Brain (organoid and tissue), 16 donors: ENCODE measurements at places on chromosomes 1 and 21.

DNA sequence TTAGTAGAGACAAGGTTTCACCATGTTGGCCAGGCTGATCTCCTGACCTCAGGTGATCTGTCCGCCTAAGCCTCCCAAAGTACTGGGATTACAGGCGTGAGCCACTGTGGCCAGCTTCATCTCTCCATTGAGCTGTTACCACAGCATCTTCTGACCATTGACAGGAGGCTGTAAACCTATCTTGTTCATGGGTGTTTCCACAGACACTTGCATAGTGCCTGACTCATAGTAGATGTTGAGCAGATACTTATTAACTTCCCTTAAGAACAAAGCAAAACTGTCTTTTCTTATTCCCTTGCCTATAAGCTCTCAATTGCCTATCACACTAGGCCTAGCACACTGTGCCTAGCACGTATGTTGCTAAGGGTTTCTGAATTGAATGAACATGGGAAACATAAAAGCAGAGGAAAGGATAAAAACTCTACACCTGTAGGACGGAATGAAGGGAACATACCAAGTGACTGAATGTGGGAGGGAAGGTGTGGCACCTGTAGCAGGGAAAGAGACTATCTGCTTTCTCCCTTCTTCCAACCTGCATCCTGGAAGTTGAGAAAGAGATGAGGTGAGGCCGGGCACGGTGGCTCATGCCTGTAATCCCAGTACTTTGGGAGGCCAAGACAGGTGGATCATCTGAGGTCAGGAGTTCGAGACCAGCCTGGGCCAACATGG, 1.2 kb upstream of the C1orf54 start:
- no peak for DNase-seq

DNA sequence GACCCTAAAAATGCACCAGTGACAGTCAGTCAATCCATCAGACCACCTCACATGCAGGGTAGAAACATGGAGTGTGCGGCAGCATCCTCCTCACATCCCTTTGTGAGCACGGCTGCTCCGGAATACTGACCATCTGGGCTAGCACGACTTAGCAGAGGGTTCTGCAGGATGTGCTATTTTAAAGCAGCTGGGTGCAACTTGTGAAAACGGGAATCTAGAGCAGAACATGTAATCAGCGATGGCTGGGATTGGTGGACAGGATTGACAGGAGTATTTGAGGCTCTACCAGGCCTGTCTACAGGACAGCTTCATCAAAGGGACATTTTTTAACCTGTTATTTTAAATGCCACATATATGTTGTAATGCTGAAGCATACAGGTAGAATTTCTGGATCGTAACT, 16.8 kb upstream of the PLEKHM2 start:
- DNase-seq, result peak; percentile 81

GRCh38 chr1:207923121-207923520, 12.2 kb upstream of the CD34 start:
- DNase-seq, result no peak

DNA sequence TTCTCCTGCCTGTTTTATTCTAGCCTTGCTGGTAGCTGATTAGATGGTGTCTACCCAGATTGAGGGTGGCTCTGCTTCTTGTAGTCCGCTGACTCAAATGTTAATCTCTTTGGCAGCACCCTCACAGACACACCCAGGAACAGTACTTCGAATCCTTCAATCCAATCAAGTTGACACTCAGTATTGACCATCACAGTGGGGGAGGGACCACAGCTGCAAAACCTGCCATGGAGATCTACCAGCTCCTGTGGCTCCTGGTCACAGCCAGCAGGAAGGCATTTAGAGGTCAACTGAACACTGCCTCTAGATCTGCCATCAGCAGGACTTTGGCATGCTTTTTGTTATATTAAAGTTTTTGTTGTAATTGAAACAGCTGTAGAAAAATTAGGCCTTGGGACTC, 146.9 kb downstream of the RWDD3 start:
- no peak for DNase-seq

GRCh38 chr21:28133116-28133515, 859.6 kb downstream of the LTN1 start:
- no peak for DNase-seq

DNA sequence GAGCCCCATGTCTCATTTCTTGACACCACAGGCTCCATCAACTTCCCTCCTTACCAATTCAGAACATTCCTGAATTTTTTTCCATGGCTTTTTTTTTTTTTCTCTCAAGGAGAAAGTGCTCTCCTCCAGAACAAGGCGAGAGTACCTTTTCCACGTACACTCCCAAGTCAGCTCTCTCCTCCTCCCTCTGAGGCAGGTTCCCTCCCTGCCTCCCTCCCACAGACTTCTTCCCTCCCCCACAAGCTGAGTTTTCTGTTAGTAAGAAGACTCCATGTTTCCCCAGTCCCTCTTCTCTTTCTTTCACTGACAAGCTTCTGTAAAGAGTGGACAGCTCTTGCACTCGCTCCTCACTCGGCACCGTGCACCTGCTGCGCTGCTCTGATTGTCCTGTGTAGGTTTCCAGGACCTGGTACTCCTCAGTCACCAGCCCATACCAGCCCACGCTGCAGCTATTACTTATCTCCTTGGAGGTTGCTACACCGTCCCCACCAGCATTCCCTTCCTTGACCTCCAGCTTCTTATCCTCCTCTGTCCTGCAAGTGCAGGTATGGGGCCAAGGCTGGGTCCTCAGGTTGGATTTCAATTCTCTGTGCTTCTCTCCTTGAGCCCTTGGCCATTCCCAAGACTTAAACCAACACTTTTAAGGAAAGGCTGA, 3.8 kb downstream of the TRAF5 start:
- DNase-seq, result no peak

GRCh38 chr1:225428881-225429455, 1.1 kb upstream of the LBR start:
- DNase-seq, result no peak

- DNase-seq, result peak; percentile 63
Observed at GRCh38 chr1:237171454-237172117, 129.6 kb downstream of the RYR2 start.

GRCh38 chr1:67451356-67451755, 21.2 kb upstream of the SERBP1 start:
- no peak for DNase-seq

DNA sequence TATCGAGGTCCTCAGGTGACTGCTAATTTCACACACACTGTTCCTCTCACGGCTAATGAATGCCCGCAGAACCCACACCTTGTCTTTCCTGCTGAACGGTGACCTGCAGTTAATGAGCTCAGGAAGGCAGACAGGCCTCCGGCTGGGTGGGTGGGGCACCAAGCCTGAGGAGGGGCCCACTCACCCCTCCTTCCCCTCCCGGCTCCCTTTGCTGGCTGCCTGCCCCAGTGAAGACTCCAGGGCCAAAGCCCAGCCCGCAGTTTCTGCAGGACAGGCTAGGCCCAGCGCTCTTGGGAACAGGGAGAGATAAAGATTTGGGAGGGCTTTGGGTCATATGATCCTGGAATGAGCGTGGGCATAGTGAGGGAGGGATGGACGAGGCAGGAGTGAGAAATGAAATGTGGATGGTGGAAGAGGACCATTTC, 26.4 kb downstream of the FOXO6 start:
- peak; percentile 65 for DNase-seq

DNA sequence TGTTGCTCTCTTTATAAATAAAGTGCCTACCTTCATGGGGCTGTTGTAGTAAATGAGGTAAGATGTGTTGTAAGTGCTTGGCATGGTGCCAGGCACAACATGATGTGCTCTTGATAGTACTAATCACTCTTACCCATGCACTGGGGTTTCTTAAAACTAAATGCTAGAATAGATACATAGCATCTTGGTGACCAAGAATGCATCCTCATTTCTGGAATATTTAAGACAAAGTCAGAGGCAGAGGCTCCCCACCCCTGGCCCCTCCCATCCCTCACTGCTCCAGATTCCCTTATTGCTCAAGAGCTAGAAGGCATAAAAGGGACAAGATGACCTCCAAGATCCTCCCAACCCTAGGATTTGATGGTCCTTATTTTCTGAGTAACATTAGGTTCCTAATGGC, 61.3 kb downstream of the GLUL start:
- no peak for DNase-seq

DNA sequence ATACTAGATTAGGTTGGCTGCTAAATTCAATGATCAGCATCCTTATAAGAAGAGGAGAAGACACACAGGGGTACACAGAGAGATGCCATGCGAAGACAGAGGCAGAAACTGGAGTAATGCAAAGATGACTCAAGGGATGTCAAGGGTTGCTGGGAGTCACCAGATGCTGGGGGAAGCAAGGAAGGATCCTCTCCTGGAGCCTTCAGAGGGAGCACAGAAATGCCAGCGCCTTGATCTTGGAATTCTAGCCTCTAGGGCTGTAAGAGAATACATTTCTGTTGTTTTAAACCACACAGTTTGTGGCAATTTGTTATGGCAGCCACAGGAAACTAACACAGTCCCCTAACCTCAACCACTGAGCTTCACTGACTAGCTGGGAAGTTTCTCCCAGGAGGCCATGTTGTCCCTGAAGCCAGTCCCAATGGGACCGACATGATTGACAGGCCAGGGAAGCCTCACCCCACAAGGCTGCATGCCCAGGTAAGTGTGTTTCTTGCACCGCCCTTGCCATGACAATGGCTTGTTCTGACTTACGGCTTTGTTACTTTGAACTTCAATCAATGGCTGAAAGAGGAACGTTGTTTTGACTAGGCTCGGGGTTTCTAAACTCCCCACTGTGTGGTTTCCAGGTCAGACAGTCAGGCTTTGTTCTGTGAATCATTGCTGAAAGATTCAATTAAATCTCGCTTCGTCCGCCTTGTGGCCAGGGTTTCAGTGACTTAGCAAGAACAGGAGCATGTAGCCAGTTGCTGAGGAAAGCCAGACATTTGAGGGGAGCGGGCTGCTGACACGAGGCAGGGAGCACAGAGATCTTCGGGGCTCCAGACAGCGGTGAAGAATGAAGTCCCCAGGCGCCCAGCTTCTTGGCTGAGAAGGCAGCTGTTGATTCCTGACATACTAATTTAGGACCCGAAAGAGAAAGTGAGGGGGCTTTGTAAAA, 62.3 kb downstream of the RUNX1 start:
- peak; percentile 71 for DNase-seq

DNA sequence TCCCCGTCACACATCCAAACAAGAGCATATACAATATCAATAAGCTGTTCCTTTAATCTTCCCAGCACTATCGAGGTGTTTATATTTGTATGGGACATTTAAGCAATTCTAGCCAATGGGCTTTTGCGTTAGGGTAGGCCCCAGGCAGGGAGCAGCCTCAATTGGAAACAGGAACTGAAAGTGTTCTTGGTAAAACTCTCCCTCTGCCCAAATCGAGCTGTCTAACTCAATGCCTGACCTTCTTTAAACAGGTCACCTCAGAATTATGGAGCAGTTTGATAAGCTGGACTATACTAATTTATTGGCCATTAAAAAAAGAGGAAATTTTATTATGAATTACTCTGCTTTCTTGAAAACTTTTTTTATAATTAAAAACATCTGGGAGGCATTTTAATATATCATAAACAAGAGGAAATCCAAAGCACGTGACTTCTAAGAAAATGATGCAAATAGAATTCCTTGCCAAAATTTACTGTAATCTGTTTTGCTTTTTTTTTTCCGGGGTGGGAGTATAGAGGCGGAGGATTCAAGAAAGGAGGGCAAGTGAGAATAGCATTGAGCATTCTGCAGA, 498.1 kb downstream of the LMO4 start:
- DNase-seq, result no peak

DNA sequence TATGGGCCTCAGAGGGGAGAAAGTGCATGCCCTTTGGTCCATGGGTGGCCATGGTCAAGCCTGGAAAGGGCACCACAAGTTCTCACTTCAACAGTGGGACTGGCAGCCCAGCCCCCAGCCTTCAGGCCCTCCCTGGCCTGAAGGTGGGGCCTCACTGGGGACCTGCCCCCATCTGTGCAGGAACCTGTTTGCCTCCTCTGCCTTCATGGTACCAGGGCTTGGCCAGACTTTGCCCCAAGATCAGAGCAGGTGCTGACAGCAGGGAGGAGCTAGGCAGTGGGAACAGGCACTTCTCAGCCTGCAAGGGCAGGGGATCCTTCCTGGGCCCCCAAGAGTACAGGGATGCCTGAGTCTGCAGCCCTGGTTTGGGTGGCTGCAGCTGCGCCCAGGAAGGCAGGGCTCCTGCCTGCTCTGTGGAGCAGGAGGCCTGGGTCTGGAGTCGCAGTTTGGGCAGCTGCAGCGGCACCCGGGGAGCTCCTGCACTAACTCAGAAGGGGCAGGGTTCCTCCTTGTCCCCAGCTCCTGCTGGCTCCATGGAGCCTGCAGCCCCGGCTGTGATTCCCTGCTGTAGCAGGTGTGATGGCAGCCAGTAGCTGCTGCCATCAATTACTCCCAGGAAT, 460.1 kb upstream of the NCAM2 start:
- no peak for DNase-seq

- no peak for DNase-seq
Observed at GRCh38 chr21:46226920-46227599, 1.5 kb downstream of the LSS start.

GRCh38 chr1:205451202-205451601, 4.6 kb downstream of the BLACAT1 start:
- no peak for DNase-seq

DNA sequence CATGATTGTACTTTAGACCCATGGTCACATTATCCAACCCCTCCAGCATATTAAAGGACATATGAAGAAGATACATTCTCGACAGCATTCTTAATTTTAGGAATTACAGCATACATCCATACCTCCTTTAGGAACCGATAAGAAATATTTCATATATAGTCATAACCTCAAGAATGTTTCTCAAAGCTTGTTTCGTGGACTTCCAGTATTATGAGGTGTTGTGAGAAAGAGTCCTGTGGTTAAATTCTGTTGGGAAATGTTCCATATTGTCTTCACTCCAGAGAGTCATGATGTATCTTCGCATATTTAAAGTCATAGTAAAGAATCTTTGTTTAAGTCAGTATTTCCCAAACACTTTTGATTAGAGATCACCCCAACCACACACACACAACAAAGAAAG, 321.0 kb upstream of the SNX7 start:
- no peak for DNase-seq

- no peak for DNase-seq
Observed at GRCh38 chr1:3687504-3687903, 35.2 kb downstream of the TP73 start.

- DNase-seq, result peak; percentile 27
Observed at GRCh38 chr1:14786109-14786675, 187.7 kb downstream of the KAZN start.

DNA sequence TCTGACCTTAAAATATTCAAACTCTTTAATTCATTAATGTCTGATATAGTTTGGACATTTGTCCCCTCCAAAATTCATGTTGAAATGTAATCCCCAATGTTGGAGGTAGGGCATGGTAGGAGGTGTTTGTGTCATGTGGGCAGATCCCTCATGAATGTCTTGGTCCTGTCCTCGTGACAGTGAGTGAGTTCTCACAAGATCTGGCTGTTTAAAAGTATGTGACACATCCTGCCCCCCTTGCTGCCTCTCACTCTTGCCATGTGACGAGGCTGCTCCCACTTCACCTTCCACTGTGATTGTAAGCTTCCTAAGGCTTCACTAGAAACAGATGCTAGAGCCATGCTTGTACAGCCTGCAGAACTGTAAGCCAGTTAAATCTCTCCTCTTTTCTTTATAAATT, 21.3 kb upstream of the FBXO28 start:
- DNase-seq, result no peak

- peak; percentile 95 for DNase-seq
Observed at GRCh38 chr1:19715334-19716203, 50.9 kb downstream of the HTR6 start.

GRCh38 chr1:49995734-49996133, 28.0 kb downstream of the AGBL4 start:
- no peak for DNase-seq

GRCh38 chr21:40425981-40426380, 421.0 kb downstream of the DSCAM start:
- DNase-seq, result no peak
